ENCODE measurements at places on chromosomes 3 and 15.

DNA sequence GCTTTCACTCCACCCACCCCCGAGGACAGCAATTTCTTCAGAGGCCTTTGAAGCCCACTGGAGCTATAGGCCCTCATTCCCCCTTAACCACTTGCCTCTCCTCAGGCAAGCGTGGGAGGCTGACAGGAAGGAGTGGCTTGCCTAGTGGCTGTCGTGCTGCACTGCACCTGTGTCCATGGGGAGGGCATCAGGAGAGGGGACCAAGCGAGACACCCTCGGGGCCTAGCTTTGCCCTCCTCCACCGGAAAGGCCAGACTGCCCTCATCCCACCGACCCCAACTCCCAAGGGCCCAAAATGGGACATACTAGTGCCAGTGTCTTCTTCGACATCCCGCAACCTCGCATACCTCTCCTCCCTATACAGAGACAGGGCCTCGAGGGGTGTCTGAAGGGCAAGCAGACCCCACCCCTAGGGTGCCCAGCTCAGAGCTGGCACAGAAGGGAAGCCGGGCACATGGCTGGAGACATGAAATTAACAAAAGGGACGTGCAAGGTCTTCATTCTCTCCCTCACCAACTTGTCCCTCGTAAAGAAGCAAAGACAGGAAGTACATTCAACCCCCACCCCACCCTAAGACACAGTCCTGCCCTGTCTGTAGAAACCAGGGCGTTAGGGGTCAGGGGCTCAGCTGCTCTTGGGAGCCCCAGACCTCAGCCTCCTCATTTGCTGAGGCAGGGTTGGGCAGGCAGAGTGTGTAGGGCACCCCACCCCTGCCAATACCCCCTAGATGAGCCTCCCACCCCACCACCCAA lies 24.3 kb downstream of the VIPR1 start:
- no peak for DNase-seq

GRCh38 chr3:100030914-100031425 lies 83.3 kb downstream of the FILIP1L start:
- DNase-seq: no peak

- no peak for DNase-seq
Measured at GRCh38 chr3:23915537-23916108, 1.2 kb downstream of the NKIRAS1 start.

DNA sequence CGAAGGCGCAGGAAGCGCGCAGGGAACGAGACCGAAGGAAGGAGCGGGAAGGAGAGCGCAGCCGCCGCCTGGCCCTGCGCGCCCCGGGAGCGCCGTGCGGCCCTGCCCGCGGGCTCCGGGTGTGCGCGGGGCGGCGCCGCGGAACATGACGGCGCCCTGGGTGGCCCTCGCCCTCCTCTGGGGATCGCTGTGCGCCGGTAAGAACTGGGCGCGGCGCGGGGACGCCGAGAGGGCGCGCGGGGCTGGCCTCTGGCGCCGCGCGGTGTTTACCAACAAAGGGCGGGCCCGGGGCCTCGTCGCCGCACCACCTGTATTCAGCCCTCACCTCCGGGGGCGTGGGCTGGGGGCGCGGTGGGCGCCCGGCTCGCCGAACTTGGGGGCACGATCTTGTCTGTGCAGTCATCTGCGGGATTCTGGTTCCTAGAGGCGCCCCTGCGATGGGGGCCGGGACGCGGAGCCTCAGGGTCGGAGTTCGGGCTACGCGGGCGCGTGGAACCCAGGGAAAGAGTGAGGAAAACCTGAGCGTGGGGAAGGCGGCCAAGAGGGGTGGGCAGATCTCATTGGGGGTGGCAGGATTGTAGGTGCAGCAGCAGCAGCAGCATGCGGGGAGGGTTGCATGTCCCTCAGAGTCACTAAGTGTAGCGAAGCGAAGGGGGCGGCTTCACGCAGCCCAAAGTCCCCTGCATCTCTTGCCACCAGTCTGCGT lies 641 bp downstream of the ACVR2B start:
- peak; percentile 4 for DNase-seq

- no peak for DNase-seq
Measured at GRCh38 chr3:165852711-165853110, 15.5 kb upstream of the BCHE start.

DNA sequence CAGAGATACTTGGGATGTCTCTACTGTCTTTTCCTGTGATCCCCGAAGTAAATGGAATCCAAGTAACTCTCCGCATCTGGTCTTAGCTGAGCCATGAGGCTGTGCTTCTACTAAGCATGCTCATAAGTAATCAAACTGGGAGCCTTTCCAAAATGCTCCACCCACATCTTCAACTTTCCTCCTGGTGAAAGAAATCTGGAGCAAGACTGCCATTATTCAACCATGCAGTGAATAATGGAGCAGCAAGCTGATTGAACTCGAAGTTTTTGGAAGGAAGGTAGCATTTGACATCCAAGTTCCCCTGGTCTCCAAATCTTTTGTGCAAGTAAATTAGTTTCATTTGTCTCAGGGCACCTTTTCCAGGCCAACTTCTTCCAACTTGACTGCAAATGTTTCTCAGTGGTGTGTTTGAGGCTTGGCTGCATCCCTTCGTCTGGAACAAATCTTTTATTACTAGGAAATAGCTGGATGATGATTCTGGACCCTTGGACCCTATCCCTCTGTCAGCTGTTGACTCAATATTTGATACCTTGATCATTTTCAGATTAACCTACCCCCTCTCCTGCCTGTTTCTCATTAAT lies 19.4 kb downstream of the GXYLT2 start:
- no peak for DNase-seq

DNA sequence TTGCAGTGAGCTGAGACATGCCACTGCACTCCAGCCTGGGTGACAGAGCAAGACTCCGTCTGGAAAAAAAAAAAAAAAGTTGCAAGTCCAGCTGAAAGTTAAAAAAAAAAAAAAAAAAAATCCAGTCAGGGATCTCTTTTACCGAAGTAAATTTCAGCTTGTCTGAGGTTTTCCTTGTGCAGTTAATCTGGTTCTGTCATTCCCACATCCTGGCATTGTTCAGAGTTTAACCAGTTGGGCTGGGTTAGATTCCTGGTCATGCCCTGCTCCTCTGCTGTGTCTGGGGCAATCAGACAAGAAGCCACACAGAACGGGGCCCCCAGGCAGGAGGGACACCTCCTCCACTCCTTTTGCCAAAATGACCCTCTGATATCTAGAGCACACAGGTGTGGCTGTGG lies 84.1 kb upstream of the KLHL25 start:
- no peak for DNase-seq

DNA sequence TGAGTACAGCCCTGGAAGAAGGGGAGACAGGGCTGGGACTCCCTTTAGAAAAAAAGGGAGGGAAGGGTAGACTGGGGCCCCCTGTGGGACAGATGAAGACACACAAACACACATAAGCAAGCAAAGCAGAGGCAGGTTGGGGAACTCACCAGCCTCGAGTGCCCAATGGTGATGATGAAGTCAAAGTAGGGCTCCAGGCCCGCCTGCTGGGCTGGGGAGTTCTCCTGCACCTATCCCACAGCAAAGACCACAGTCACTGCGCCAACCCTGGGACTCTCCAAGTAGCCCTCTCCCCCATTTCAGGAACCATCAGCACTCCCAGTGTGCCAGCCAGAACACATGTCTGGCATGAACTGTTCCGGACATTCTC lies 4.1 kb downstream of the GORASP1 start:
- no peak for DNase-seq

DNA sequence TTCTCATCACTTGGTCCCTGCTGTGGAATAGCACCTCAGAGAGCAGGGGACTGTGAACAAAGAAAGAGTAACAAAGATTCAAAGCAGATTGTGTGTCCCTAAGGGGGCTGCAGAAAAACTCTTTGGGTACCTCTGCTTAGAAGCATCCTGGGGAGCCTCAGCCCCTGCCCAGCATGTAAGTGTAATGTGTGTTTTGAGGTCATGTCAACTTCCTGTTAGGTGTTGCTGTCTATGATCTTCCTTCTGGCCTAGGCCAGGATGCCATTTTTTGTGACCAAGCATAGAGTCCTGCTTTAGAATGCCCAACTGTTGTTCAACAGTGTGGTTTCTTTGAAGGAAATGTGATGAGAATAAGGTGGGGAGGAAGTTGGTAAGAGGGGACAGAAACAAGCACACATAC lies 77.1 kb upstream of the BCL6 start:
- no peak for DNase-seq

DNA sequence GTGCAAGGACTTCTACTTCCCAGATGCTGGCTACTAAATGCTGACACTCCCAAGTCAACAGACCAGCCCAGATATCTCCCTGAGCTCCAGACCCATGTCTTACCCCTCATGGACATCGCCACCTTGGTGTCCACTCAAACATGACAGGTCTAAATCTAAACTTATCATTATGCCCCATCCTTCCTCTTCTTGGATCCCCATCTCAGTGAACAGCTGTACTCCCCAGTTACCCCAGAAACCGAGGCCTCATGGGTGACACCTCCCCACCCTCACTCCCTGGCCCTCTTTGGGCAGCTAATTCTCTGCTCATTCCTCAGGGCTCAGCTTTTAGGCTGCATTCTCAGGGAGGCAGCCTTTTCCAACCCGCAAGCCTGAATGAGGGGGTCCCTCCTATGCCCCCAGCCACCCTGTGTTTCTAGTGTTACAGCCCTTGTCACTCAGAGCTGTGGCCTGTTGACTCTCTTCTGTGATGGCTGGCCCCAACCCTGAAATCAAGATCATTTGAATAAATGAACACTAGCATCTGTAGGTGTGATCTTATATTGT lies 5.4 kb downstream of the EHD4 start:
- no peak for DNase-seq

- no peak for DNase-seq
Measured at GRCh38 chr3:122502941-122503340, 11.8 kb downstream of the KPNA1 start.

DNA sequence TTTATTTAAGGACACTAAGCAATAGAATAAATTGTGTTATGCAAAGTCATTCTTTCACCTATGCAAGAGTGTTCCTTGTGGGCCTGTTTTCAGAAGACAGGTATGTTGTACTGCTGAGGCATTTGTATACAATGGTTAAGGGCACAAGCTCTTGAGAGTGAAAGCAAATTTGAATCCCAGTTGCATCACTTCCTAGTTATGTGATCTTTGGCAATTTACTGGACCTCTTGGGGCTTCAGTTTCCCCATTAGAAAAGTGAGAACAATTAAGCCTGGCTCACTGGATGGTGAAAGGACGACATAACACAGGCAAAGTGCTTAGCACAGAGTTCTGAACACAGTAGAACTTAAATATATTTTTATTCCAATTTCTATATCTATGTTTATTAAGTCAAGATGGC lies 117.4 kb downstream of the EFHB start:
- DNase-seq: no peak

GRCh38 chr15:90915808-90916440 lies 12.8 kb downstream of the MAN2A2 start:
- DNase-seq: no peak

GRCh38 chr3:139735191-139735590 lies 57.4 kb upstream of the NMNAT3 start:
- no peak for DNase-seq

DNA sequence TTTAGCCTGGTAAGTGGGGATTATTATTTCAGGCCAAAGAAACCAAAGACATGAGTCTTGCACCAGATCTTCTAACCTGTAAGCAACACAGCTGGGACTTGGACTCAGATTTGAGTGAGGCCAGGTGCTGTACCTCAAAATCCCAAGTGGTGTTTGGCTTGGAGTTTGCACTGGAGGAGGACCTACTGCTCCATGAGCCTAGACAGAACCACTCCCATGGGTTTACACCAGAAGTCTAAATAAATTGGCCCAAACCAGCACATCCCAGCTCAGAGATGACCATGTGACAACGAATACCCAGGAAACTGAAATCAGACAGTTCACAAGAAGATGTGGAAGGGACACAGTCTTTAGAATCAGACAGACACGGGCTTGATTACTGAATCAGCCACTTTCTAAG lies 47.5 kb downstream of the MINAR1 start:
- no peak for DNase-seq

DNA sequence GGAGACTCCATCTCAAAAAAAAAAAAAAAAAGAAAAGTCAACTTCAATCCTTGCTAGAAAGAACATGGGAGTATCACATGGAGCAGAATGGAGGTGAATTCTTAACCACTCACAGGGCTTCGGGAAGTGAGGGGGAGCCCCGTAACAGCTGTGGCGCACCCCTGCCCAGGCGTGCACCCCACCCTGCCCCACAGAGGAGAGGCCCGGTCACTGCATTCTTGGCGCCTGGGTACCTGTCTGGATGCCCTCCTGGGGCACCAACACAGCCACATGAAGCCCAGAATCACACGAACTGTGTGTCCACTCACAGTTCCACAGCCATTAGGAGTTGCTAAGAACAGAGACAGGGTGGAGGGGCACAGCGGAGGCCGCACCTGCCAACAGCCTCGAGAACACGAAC lies 51.8 kb downstream of the NIPA2 start:
- no peak for DNase-seq

DNA sequence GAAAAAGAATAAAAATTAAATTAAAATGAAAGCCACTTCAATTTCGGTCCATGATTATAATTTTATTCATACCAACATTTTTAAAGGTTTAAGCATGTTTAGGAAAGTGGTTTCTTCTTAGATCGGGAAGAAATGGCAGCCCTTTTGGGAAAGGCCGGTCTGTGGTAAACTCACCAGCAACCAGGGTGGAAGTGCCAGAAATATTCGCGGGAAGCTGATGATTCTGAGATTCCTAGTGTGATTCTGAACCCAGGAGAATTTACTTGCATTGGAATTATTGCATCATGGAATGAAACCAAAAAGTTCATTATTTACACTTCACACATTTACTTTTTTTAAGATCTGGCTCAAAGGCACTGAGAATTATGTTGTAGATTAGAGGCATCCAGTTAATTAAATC lies 97.2 kb upstream of the CCNL1 start:
- no peak for DNase-seq

- no peak for DNase-seq
Measured at GRCh38 chr15:45635763-45636292, 999 bp downstream of the SQOR start.

GRCh38 chr3:72261566-72262564 lies 476.9 kb upstream of the PROK2 start:
- no peak for DNase-seq

DNA sequence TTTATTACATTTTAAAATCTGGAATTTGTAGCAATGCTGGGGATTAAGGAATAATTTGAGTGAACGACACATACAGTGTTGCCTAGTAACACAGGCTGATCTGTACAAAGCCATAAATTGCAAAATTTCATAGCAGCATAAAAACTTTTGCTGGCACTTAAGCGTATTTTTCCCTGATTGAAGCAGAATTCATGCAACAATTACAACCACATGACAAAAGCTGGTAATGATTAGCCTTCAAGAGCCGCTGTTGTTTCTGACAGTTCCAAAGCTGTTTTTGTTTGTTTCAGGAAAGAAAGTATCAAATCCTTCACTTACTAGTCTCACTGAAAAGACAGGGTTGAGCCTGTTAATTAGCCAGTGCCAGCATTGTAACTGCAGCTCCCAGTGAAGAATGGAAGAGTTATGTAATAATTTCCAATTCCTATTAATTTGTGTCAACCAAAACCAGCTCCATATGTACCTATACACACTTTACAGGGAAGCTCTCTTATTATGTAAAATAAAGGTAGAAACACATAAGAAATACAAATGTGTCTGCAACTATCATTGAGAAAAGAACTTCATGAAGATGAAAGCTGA lies 60.7 kb downstream of the AGTR1 start:
- no peak for DNase-seq

All from COR-L47 (cell line).